NCI-H2081 treated with DMSO at 0.1 percent for 48 hours (cell line): ENCODE measurements at places on chromosomes 2 and 18.

- peak; percentile 80 for DNase-seq
Measured at GRCh38 chr18:70907673-70908072, 618.8 kb downstream of the SOCS6 start.

DNA sequence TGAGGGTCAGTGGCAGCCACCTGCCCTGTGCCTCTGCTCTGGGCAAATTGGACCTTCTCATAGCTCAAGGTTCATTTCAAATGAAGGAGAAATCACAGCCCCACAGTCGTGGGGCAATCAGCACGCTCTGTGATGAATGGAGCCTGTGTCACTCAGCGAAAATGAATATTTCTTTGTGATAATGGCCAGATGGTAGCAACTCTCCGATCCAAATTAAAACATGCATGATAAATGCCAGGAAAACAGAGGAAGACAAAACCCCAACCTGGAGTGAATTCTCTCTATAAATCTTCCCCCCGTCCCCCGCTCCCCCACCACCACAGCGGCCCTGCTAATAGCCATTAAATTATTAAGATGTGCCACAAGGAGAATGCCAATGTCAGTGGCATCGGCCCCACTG, 258.4 kb downstream of the CELF4 start:
- no peak for DNase-seq

DNA sequence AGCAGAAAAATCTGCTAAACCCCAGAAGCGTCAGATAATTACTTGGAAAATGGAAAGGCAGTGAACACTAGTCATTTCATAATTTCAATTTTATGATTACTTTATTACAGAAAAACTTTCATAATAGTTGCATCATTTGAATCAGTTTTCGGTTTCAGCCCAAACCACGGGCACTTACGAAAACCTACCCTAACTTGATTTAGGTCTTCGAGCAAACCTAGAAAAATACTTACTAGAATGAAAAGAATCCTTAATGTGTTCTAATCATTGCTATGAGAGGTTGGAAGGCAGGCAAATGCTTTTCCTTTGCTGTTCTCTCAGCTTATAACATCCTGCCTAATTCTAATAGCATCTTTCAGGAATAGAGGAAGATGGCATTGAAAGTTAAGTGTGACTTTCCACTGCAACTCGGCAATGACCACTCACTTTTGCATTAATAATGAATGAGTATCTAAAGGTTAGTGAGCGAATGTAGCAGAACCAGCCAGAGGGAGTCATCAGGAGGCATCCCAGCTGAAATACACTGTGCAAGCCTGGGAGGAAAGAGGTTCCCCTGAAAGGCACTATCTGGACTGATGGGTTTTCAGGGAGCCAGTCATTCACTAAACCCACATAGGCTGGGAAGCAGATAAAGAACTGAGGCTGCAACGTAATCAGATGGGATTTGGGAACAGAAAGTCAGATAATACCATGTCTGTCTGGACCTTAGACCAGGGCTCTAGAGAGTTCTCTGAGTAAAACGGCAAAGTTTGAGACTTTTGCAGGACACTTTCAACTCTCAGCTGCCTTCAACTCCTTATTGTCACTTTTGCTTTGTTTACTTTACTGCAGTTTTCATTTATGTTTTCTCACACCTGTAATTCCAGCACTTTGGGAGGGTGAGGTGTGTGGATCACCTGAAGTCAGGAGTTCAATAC, 520.8 kb downstream of the RNF144A start:
- DNase-seq, result no peak

DNA sequence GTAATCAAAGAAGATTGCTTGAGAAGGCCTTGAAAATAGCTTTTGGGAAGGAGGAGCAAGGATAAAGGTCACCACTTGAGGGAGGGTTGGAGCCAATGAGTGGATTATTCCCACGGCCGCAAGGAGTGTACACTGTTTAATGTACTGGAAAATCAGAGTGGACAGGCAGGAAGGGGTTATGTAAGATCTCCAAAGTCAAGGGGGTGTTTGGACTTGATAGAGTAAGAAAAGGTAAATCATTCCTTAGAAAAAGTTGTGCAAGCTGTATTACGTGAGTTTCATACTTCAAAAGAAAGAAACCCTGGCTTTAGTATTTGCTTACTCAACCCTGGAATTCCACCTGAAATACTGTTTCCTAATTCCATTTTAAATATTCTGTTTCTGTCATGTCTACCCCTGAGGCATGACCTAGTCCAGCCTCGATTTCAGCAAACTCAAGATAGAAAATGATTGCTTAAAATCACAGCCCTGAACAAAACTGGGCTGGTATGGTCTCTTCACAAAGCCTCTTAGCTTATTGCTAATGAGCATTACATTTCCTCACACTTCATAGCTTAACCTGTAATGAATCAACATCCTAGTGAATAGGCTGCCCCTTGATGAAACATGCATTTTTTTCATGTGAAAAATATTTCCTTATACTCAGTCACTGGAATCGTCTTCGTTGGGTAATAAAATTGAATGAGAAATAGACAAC, 1.1 kb downstream of the MREG start:
- no peak for DNase-seq

- no peak for DNase-seq
Measured at GRCh38 chr18:11733031-11733430, 44.0 kb downstream of the GNAL start.

GRCh38 chr2:37856101-37856751, 68.9 kb upstream of the RMDN2 start:
- no peak for DNase-seq

GRCh38 chr2:204453730-204454167, 91.5 kb upstream of the PARD3B start:
- no peak for DNase-seq

GRCh38 chr2:102130647-102130991, 11.9 kb upstream of the IL1R1 start:
- DNase-seq, result no peak

- no peak for DNase-seq
Measured at GRCh38 chr18:23302851-23303527, 150.1 kb upstream of the RIOK3 start.

- DNase-seq, result no peak
Measured at GRCh38 chr2:179247318-179248023, 17.2 kb downstream of the SESTD1 start.

DNA sequence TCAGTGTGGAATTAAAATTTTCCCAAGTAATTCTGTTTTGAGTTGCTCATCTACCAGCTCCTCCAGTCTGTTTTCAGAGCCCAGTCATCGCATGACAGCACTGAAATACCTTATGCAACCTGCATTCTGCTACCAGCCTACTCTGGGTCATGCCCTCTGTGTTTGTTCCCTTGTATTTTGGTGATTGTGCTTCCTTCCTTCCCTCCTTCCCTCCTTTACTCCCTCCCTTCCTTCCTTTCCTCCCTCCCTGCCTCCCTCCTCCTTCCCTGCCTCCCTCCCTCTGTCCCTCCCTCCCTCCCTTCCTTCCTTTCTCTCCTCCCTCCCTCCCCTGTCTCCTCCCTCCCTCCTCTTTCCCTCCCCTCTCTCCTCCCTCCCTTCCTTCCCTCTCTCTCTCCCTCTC, 289.6 kb downstream of the CDH2 start:
- no peak for DNase-seq

DNA sequence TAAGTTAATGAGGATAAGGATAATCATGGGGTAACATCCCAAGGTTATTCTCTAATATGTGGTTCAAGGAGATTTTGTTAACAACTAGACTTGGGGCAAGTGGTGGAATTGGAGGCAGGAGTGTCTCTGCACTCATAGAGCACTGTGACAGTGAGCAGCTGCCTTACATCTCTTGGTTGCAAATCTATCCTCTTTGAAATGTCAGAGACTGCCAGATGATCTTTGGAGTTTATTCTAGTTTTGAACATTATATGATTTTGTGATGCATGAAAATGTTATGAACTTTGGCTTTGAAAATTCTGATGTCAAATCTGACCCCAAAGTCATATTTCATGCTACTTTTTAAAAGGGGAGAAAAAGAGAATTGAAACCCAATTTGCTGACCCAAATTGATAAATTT, 861.1 kb downstream of the CNTNAP5 start:
- DNase-seq, result no peak

DNA sequence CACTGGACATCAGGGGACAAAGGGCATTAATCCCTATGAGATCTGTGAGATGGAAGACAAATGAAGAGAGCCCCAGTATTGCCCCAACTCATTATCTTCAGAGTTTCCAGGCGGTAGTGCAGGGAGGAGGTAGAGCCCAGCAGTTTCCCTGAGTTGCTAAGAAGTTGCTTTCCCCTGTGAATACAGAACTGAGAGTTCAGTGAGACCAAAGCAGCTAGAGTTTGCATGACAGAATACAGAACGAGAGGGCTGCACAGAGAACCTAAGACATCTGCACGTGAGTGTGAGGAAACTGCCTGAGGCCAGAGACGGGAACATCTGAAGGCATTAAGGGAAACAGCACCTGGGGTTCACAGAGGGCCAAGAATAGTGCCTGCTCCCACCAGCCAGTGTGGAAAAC, 18.1 kb upstream of the PGAP1 start:
- DNase-seq, result no peak

DNA sequence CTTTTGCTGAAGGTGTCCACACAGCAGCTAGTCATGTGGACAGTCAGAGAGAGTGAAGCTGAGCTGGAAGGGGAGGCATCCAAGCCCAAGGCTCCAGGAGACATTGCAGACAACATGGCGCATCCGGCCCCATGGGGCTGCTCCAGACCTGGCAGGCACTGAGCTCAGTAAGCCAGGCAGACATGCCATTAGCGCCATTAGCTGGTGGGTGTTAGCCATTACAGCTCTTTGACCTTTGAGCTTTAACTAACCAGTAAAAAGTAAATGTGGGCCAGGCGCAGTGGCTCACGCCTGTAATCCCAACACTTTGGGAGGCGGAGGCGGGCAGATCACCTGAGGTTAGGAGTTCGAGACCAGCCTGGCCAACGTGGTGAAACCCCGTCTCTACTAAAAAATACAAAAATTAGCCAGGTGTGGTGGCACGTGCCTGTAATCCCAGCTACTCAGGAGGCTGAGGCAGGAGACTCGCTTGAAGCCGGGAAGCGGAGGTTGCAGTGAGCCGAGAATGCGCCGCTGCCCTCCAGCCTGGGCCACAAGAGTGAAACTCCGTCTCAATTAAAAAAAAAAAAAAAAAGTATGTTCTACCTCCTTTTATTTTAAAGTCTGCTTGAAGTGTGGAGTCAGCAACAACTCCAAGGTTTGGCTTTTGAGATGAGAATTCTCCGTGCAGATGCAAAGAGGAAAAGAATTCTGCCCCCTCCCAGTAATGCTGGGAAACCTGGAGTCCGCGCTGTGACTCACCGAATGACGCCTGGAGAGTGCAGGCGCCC, 69.4 kb downstream of the TWSG1 start:
- no peak for DNase-seq

GRCh38 chr2:184030989-184031388, 567.3 kb upstream of the ZNF804A start:
- no peak for DNase-seq

GRCh38 chr18:72637299-72637698, 93.2 kb upstream of the CBLN2 start:
- no peak for DNase-seq

DNA sequence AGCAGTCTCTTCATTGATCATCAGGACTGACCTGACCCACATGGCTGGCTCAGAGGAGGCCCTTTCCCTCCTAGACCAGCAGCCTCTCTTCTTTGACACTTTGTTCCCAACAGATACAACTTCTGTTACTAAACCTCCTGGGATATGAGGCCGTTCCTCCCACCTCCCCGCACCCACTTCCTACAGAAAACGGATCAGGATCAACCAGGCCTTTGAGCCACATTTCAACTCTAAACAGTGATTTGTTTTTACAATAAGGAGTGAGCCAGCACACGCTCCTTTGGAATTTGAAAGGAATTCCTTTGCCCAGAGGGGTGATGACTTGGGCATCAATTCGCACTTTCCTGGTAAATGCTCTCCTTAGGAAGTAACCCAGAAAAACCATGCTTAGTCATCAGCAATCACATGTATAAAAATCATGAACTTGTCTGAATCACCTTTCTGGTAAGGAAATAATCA, 180.4 kb downstream of the FAM124B start:
- DNase-seq, result no peak

DNA sequence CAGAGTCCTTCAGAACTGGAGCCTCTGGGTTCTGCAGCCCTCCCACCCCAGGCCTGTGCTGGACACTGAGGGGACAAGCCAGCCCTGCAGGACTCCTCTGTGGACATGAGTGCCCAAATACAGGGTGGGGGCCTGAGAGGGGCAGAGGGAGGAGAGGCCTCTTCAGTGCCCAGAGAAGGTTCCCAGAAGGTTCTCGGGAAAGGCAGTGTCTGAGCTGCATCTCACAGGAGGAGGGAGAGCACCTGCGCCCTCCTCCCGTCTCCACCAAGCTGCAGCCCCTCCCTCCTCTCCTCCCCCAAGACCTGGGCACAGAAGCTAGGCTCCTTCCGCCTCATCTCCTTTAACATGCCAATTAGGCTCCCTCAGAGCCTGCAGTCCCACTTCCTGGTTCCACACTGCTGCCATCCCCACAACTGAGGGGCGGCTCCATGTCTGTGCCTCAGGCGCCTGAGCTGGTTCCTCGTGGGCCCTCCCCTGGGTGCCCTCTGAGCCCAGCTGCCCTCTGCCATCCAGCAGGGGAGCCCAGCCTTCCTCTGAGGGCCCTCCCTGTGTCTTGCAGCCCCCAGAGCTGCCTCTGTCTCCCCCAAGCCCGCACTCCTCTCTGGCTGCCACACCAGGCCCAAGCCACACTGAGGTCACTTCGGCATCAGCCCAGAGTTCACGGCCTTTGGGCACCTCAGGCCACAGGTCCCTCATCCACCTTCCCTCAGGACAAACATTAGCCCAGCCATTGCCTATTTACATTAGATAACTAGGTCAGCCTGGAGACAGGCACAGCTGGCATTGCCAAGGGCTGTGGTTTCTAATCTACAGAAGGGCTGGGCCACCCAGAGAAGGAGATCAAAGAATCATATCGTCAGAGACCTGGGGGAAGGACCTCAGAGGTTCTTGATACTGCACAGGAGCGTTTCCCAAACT, 28.9 kb downstream of the KCNK3 start:
- no peak for DNase-seq

GRCh38 chr2:37826611-37827010, 98.5 kb upstream of the RMDN2 start:
- no peak for DNase-seq

GRCh38 chr18:44856157-44856556, 175.5 kb downstream of the SETBP1 start:
- no peak for DNase-seq

DNA sequence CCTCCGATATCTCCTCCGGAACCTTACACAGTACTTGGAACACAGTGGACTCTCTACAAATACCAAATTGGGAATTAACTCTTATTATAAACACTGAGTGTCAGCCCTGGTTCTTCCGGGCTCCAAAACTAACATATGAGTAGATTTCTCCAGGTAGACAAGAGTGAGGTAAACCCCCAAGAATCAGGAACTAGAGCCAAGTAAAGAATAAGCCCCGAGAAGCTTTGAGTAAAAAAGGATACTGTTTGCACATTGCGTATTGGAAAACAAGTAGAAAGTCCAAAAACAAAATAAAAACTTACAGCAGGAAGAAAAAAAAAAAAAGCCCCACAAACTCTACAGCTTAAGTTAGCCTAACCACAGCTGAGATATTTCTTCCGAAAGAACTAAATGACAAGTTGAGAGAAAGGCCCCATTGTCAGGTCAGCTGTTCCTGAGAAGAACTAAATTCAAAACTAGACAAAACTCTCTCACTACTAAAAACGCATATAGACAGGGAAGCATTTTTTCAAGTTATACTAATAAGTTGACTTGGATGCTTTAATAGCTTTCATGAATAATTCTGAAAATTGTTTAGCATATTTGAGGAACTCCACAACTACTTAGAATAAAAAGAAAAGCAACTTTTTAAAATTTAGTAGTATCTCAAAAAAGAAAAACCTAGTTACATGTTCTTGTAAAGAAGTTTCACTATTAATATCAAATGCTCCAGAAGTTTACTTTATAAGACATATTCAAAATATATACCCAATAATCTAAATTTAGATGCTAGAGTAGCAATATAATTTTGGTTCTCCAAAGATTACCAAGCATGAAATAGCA, 4.3 kb upstream of the HAAO start:
- DNase-seq, result no peak

GRCh38 chr2:169649278-169649677, 44.9 kb downstream of the CFAP210 start:
- no peak for DNase-seq
